Activated CD8-positive, alpha-beta memory T cell treated with anti-CD3 and anti-CD28 coated beads for 24 hours (primary cell): ENCODE measurements at places on chromosomes 7 and 10.

DNA sequence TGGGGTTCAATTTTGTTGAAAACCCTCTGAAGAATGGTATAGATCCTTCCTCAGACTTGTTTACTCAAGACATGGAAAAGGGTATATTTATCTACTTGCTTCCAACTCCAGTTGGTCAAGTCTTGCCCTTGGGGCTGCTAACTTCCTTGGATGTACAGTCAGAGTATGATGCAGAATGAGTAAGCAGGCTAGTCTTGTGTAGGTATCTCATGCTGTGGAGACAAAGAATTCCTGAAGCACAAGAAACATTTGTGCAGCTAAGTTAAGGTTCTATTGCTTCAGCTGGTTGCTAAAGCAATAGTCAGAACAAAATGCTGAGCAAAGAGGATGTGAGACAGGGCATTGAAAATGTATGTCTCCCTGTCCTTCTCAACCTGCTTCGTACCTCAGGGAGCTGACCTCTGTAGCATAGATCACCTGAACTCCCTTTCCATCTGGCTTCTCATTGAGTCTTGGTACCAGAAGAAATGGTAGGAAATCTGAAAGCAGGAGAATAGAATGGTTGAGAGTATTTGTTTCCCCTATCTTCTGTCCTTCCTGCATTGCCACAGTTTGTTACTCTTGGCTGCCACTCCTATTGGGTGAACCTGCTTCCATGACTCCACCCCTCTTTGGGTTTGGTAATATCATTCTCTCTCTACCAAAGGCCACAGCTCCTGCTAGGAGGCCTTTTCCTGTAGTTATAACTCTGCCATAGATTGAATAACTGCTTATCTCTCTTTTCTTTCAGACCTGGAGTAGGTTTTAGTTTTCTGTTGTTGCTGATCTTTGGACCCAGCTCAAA, 346.0 kb downstream of the PHF14 start:
- DNase-seq: no peak

GRCh38 chr7:18498341-18498740, 2.8 kb downstream of the HDAC9 start:
- no peak for DNase-seq

DNA sequence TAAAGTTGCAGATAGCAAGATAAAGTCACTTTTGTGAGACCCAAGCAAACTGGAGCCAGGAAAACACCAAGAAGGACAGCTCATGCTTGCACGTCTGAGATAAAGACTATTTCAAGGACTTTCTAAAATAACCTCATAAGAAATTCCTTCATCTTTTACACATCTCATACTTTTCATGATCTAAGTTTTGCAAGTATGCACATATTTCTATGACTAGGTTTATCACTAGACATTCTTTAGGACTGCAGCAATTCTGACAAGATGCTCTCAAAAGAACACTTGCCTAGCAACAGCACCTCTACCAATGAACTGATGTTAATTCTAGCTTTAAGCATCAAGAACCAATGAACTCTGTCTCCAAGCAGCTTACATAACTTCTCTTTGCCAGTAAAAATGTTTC, 457.6 kb downstream of the SEMA3D start:
- DNase-seq: no peak

- no peak for DNase-seq
Measured at GRCh38 chr7:123789206-123789784, 40.5 kb upstream of the WASL start.

DNA sequence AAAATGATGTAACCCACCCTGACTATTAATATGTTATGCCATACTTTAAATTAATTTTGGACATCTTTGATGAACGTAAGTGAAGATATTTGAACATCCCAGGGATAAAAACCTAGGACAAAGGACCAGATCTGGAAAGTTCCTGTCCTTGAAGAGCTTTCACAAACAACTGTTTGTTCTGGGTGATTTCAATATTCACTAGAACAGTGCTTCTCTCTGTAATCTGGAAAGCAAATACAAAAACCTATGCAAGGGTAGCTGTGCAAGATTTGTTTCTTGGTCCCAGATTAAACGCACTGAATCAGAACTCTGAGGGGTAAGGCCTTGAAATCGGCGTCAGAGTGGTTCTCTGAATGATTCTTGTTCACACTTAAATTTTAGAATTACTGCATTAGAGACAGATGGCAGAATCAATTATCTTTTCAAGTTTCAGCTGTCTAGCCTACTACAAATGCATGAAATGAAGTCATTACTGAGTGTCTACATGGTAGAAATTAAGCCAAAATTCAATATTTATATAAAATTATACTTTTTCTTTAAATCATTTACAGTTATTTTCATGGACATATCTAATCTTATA, 69.6 kb upstream of the CSTF2T start:
- DNase-seq: no peak

DNA sequence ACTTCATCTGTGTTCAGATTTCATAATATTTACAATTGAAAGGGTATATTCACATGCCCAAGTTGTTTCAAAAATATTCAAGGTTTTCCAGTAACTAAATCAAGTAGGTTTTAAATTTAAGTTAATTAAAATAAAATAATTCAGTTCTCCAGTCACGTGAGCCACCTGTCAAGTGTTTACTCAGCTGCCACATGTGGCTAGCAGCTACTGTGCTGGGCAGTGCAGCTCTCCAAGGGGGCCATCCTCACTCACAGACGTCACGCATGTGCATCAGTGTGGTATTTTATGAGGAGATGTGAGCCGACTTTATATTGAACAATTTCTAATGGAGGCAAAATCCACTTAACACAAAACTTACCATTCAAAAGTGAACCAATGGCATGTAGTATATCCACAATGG, 69.7 kb upstream of the CAMK2B start:
- peak; percentile 9 for DNase-seq

DNA sequence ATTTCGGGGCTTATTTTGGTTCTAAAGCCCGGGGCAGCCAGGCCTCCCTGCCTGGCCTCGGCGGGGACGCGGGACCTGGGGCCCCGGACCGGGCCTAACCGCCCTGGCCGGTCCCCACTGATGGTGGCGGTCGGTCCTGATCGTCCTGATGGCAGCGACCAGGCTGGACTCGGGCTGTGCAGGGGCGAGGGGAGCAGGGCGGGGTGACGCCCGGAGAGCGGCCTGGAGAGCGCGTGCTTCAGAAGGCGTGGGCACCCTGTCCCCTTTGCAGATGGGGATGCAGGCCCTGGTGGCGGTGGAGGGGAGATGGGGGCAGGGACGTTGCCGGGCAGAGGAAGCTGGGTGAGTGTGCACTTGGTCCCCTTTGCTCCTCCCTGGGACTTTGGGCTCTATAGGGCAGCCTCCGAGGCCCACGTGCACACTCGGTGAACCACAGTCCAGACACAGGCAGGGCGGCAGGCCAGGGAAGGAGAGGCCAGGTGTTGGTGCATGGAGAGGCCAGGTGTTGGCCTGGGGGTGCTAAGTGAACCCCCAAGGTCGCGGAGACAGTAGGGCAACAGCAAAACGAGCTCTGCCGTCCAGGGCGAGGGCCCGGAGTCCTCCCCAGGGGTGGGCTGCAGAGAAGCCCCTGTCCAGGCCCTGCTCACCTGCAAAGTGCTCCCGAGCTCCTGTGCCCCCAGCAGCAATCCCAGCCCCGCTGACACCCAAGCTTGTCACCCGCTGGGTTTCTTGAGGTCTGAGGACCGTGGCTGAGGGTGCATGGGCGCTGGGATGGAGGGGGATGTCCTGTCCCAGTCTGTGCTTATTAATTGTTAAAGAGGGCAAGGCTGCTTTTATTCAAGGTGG, 42.4 kb upstream of the FAM20C start:
- DNase-seq: no peak

DNA sequence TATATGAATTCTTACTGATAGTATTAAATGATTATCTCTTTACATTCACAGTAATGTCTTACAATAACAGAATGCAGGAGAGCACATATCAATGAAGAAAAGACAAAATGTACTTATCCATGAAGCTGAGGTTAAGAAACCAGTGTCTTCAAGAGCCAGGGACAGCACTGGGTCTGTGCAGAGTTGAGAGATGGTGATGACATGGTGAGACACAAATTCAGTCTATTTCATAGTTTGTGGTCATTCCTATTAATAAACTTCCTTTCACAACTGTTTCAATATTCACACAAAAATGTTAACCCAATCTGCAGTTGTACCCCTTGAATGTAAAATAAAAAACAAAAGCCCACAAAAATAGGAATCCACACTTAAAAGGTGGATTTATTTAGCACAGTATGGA, 5.3 kb upstream of the MAGI2 start:
- DNase-seq: no peak

- DNase-seq: peak; percentile 94
Measured at GRCh38 chr10:43574001-43574892, at the start of gene ZNF239. ZNF239 (minus strand) TSS chr10:43574616; CDS start chr10:43558079, 16,537 bp downstream.
